Left renal cortex interstitium (tissue), 4 donors: ENCODE measurements at places on chromosomes 7 and 10.

DNA sequence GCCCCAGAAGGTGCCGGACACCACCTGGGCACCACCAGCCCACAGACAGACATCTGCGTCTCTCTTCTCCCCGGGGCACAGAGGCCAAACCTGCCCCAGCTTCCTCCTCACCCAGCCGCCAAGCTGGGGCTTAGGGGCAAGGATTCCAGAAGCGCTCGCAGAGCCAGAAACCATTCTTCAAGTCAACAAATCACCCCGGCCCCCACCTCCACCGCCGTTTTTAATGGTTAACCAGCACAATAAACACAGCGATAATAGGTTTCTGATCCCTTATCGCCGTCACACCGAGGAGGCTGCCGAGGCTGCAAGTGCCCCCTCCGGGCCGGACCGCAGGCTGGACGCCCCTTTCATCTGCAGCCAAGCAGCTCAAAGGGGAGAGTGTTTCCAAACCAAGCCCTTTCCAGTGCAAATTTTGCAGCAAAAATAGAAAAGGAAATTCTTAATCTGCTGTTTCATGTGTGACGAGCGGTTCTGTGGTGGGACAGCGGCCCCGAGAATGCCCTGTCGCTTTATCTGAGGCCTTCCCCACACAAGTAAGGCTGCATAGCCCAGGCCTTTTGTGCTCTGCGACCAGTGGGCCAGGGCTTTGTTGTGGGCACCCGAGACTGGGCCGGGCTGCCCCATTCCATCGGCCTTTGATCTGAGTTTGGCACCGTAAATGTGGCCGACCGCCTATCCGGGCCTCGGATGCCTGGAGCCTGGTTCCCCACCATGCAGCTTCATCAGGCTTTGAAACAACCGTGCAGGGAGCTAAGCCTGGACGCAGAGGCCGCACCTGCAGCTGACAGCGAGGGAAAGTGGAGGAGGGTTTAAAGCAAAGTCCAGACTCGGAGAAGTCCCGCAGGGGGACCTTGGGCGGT lies 83.2 kb downstream of the FOXL3 start:
- no peak for DNase-seq

- no peak for DNase-seq
Measured at GRCh38 chr10:32379318-32379949, 32.5 kb upstream of the EPC1 start.

- no peak for DNase-seq
Measured at GRCh38 chr10:28928484-28928883, 251.2 kb downstream of the BAMBI start.

GRCh38 chr7:92614660-92615174 lies 24.5 kb upstream of the FAM133B start:
- no peak for DNase-seq

- DNase-seq, result no peak
Measured at GRCh38 chr10:42981358-42982236, 95.3 kb upstream of the RET start.

DNA sequence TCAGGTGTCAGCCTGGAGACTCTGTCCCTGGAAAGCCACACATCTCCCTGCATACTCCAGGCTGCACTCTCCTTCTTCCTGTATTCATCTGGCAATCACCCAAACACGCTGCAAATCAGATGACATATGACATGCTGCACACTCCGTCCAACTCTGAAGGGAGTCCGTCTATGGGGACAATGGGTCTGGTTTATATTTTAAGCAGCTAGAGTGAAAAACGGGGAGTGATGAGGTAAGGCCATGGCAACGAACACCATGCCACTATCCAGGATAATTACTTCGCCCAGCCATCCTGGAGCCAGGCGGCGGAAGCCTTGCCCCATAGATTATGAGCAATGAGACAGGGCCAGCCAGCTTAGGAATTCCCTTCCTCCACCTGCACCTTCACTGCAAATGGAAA lies 140.1 kb downstream of the PLXNA4 start:
- no peak for DNase-seq

- DNase-seq, result no peak
Measured at GRCh38 chr7:22722536-22723180, 4.3 kb upstream of the IL6 start.

- DNase-seq, result no peak
Measured at GRCh38 chr10:71081229-71081560, 131.2 kb upstream of the UNC5B start.

DNA sequence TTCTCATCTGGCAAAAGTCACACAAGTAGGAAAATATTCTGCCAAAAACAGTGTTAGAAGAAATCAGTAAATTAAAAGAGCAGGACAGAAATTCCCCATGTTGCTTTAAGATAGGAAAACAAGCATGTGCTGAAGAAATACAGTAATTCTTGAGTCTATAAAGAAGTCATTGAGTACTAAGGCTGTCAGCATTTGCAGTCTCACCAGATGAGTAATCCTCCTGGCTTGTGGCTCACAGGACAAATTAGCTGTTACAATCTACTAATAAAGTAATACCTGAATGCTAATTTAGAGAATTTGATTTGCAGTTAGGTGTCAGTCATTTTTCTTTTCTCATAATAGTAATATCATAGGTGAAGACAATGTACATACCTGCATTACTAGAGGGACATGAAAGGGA lies 1158.9 kb upstream of the CELF2 start:
- no peak for DNase-seq

- DNase-seq, result no peak
Measured at GRCh38 chr10:101780818-101781654, 2.2 kb downstream of the NPM3 start.

- DNase-seq, result no peak
Measured at GRCh38 chr7:156100086-156100485, 287.8 kb upstream of the SHH start.

DNA sequence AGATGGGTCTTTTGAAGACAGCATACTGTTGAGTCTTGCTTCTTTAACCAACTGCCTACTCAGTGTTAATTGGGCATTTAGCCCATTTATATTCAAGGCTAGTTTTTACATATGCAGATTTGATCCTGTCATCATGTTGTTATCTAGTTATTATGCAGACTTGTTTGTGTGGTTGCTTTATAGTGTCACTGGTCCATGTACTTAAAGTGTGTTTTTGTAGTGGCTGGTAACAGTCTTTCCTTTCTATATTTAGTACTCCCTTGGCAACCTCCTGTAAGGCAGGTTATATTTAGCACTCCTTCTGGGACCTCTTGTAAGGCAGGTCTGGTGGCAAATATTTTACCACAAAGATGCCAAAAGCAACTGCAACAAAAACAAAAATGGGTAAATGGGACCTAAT lies 66.7 kb downstream of the TES start:
- no peak for DNase-seq

DNA sequence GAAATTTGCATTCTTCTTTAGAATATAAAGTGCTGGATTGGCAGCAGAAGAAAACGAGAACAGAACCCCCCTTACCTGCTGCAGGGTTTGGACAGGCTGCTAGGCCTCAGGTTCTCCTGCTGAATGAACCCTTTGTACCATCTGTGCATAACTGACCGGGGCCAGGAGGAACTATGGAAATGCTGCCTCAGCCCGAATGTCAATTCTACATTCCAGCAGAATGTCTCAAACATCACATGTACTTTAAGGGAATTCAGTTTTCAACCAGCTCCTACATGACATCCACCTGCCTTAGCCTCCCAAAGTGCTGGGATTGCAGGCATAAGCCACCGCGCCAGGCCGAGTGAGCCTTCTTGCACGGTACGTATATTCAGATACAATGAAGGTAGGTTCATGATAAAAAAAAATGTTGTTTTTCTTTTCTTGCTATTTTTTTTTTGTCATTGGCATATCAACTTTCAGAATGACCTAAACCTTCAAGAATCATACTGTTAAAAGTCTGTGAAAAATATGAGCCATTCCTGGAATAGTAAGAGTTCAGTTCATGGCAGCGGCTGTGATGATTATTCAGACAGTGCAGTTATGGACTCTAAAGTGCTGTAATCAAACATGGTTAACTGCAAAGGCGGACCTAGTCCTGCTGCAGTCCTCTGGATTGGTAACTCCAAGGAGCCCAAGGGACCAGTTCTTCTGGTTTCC lies 84.4 kb upstream of the TNS3 start:
- no peak for DNase-seq

DNA sequence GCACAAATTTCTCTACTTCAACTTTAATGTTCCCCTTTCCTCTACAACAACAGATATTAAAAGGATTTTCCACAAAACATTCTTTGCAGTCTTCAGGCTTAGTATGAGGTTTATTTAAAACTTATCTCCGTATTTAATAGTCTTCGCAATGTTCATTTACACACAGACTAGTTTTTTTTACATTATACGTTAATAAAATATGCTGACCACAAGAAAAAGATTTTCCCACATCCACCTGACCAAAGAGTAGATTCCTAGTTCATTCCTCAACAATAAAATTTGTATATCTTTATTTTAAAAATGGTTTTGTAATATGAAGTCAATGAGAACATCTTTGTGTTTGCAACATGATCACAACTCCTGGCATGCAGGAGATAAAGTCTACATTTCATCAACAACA lies 42.4 kb downstream of the POT1 start:
- DNase-seq, result no peak

- DNase-seq, result no peak
Measured at GRCh38 chr10:105138358-105138757, 497.3 kb downstream of the SORCS3 start.

DNA sequence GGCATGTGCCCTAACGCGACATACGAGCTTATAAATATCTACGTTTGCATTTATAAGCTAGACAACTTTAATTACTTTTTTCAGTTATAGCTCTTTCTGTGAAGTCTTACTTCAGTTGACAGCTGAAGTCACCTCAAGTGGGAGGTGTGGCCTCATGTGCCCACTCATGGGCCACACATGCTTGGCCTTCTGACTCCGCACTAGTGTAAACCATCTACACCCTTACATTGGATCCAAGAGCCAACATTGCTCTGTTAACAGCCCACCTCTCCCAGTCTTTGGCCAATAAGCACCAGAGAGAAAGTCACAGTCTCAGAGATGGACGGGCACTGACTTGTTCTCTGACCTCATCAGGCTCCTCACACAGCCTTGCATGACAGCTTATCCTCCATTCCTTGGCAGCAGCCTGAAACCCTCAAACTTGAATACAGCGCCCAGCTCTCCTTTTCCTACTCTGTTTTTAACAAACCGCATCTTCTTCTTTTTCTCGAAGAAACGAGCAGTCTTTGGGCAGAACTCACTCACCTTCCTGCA lies 70.9 kb upstream of the AMPH start:
- no peak for DNase-seq
